Suprapubic skin (tissue), 4 donors: ENCODE measurements at places on chromosomes 2 and 18. TPM values are rescaled to one million over a fixed set of nuclear protein-coding genes. Genes with fewer than 3 reads are reported as not detected.
A peak's percentile ranks its signal among the peaks of the same experiment; 100 is the strongest.

- H3K27me3 ChIP-seq, result no peaks in the 10 kb centered on the region
- H3K4me1 ChIP-seq, result no peaks in the 10 kb centered on the region
- DNase-seq, result no peak
- H3K4me3 ChIP-seq, result no peak overlapping the region
These were observed 153.8 kb downstream of the TTC32 start for GRCh38 chr2:19748073-19748375.

DNA sequence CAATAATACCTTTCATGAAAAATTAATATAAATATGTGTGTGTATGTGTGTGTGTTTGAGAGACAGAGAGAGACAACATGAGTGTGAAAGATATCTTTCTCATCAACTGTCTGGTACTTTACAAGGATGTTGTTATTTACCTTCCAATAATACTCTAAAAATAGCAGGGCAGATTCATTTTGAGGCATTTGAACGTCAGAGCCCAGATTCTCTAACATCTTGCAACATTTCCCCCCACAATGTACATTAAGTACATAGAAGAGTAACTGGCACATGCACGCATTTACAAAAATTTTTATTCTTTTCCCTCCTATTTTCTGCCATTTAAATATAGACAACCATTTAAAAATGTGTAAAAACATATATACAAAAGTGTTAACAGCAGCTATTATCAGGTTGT is 100.9 kb downstream of the PID1 start:
- H3K27me3 ChIP-seq, result no peaks in the 10 kb centered on the region
- H3K27ac ChIP-seq, result no peak overlapping the region
- H3K4me1 ChIP-seq, result peaks cover 4% of the 10 kb centered on the region
- H3K4me3 ChIP-seq, result no peak overlapping the region
- H3K36me3 ChIP-seq, result no peaks in the 10 kb centered on the region
- DNase-seq, result no peak

GRCh38 chr2:158835431-158835830 is 40.3 kb downstream of the DAPL1 start:
- DNase-seq, result no peak
- no peaks in the 10 kb centered on the region for H3K27me3 ChIP-seq
- no peaks in the 10 kb centered on the region for H3K4me1 ChIP-seq
- no peak overlapping the region for H3K4me3 ChIP-seq
- no peaks in the 10 kb centered on the region for H3K36me3 ChIP-seq

The SIX2 gene
- total RNA-seq, result 0.60 TPM

DNA sequence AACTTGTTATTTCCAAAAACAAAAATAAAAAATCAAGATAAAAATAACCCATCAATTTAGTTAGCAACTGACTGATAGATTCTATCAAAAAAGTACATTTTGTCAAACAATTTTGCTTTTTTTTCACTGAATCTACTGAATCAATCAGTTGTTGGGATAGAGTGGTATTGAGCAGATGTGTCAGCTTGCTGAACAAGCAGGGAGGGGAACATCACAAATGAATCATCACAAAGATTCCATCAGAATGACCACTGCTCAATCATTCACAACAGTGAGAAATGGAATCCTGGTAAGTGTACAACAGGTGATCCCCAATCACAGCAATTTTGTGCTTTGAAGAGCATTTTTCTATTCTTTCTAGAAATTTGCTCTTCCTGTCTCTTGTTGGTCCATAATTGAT is 12.3 kb upstream of the SLC14A2 start:
- H3K27me3 ChIP-seq, result no peaks in the 10 kb centered on the region
- H3K4me1 ChIP-seq, result no peaks in the 10 kb centered on the region
- H3K27ac ChIP-seq, result no peak overlapping the region
- no peak overlapping the region for H3K4me3 ChIP-seq
- DNase-seq, result no peak
- no peaks in the 10 kb centered on the region for H3K36me3 ChIP-seq

DNA sequence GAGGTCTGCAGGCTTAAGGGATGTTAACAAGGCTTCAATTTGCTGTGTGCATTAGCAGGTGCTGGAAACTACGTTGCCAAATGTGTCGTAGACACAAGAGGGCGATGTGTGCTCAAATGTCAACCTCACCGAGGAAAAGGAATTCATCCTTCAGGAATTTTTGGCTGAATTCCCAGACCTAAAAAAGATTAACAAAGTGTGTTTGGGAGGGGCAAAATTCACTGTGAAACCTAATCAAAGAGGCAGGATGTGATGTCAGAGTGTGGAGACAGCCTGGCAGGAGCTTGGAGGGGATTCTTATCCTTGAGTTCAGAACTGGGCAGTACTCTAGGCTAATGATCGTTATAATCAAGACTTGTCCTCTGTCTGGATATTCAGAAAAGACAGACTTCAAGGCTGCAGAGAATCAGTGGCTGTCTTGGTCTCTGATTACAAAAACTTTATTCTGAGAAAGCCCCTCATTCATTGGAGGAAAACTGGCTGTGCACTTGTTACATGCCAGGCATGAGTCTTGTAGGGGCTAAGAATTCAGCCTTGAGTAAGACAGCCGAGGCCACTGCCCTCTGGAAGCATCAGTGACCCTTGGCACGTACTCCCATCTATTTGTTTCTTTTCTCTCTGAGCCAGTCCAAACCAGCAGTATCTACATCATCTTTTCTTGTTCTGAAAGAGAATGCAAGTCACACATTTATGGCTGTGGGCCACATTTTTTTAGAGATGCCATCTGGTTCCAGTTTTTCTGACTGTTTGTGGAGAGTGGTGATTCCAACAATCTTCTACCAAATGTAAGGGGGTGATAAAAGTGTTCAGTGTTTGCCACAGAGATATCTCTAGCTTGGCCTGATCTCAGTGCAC is 18.7 kb upstream of the SCYGR1 start:
- peak overlapping the region; percentile 71 for H3K27ac ChIP-seq
- H3K4me3 ChIP-seq, result no peak overlapping the region
- no peak for DNase-seq
- peaks cover 25% of the 10 kb centered on the region for H3K4me1 ChIP-seq
- no peaks in the 10 kb centered on the region for H3K36me3 ChIP-seq
- H3K27me3 ChIP-seq, result no peaks in the 10 kb centered on the region

DNA sequence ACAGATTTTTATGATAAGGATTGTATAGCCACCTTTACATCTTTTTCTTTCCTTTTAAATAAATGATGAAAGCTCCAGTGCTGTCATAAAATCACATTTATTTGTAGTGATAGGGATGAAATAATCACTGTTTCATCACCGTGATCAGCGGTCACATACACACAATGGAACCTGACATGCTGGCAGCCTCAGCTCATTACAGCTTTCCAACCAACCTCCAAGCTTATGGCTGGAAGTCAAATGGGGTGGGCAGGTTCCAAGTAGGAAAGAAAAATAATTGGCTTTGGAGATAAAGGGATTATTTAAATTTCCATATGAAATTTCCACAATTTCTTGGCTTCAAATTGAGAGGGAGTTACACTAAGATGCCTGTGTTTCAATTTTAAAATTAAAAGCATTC is 251.3 kb downstream of the PLCL1 start:
- no peaks in the 10 kb centered on the region for H3K27me3 ChIP-seq
- no peaks in the 10 kb centered on the region for H3K4me1 ChIP-seq
- no peak overlapping the region for H3K27ac ChIP-seq
- H3K36me3 ChIP-seq, result no peaks in the 10 kb centered on the region
